GM23248 (cell line): ENCODE measurements at places on chromosomes 5 and 9. TPM values are rescaled to one million over a fixed set of nuclear protein-coding genes. Genes with fewer than 3 reads are reported as not detected.

The WWC1 gene
- 3.5 and 7.1 TPM in 2 replicates for total RNA-seq

The ANGPTL2 gene
- total RNA-seq, result 9.0 and 12.3 TPM in 2 replicates

The SELENOP gene
- total RNA-seq, result 1.4 and 1.5 TPM in 2 replicates

The LCN10 gene
- total RNA-seq, result not detected in 2 replicates

The PCDHB7 gene
- total RNA-seq, result 0.65 and 0.89 TPM in 2 replicates

The PLPPR1 gene
- not detected in 2 replicates for total RNA-seq

DNA sequence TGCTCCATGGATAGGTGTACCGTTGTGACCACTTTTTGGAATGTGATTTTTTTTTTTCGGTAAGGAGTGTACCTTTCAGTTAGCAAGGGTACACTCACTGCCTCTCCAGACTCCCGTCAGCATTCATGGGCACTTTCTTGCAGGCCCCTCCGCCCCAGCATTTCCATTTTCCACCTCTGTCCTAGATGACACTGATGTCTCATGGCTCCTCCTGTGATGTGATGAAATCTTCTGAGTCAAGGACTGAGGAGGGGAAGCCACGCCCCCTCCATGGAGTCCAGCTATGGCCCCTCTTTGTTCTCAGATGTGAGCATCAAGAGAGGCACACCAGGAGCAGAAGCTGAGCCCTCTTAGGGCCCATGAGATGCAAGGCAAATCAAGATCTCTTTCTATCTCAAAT, 61.8 kb downstream of the CTSL start:
- peak; percentile 34 for DNase-seq

DNA sequence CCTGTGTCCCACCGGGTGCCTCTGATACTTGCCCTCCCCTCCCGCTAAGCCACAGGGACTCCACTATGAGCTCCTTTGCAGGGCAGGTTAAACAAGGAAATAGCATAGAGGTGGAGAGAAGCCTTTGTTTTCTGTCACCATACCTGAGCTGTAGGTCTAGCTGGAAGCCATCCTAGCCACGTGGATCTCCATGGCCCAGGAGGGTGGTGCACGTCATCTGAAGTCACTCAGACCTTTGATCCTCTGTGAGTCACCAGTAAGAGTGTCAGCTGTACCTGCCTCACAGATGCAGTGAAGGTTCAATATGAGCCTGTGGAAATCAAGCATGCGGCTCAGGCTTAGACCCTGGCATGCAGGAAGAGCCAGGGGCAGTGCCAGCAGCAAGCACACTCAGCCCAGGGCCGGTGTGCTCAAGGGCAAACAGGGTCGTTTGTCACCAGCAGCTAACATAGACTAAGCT, 55.1 kb downstream of the ASS1 start:
- DNase-seq, result no peak

DNA sequence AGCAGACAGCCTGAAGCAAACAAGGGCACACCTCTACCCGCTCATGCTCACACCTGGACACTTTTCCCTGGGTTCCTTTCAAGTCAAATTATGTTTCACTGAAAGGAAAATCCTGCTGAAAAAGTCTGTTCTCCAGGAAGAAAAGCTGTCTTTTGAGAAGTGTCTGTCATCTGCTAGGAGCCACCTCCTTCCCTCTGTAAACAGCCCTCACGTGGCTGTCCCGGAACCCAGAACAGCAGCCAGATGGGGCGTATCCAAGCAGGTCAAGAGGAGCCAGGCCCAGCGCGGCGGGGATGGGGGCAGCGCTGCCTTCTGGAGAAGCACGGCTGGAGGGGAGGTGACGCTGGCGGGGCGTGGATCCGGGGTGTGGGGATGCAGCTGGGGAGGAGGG, at the start of gene PNPLA7:
TSS of gene PNPLA7 (minus strand) at position 172 of the 391 bp plus-strand sequence. CDS start 205 bp downstream, outside the sequence.
- DNase-seq, result peak; percentile 87

DNA sequence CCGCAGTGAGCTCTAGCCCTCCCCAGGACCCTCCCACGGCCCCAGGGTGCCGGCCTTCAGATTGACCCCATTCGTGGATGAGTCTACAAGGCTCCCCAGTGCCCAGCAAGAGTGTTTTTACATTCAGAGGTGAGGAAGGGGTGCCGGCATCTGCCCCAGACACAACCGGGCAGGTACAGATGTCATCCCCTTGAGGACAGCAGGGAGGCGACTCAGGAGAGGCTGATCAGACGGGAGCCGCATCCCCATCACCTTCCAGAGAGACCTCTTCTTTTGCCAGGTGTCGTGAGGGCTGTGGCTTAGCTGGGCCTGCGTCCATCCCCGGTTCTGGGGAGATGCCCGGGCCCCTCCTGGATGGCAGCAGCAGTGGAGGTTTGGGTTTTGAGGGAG, 4.3 kb upstream of the LRRC14B start:
- no peak for DNase-seq

DNA sequence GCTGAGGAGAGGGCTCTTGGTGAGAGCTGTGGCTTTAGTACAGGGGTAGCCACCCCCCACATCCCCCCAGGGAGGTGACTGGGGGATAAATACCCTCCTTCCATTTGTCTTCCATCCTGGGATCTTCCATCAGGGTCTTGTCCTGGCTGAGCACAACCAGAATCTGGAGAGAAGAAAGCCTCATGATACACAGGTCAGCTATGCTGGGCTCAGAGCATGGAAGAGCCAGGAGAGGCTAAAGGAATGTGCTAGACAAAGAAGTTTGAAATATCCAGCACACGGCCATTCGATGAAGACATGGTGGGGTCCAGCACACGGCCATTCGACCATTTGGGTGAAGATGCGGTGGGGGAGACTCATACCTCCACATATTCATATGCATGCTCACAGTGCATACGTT, 30.0 kb downstream of the ROPN1L start:
- DNase-seq, result peak; percentile 65

DNA sequence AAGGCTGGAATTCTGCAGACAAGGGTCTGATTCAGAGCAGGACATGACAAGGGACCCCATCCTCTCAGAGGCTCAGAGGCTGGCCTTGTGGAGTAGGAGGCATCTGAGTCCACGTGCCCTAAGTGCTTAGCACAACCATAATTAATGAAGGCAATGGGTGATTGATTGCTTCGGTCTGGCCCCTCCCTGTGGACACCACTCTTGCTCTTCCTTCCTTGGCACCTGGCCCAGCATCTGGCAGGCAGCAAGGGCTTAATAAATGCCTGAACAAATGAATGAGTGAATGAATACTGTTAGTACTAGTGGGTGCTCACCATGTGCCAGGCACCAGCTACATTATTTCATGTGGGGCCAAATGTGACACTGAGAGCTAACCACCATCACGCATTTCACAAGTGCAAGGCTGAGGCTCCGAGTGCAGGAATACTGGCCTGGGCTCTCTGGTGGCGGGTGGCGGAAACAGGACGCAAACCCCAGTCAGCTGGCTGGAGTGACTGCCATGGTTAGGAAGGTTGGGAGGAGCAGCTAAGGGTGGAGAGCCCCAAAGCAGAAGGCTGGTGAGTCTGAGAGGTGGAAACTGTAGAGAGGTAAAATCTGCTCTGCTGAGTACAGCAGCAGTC, 53.6 kb downstream of the ASS1 start:
- DNase-seq, result peak; percentile 19

DNA sequence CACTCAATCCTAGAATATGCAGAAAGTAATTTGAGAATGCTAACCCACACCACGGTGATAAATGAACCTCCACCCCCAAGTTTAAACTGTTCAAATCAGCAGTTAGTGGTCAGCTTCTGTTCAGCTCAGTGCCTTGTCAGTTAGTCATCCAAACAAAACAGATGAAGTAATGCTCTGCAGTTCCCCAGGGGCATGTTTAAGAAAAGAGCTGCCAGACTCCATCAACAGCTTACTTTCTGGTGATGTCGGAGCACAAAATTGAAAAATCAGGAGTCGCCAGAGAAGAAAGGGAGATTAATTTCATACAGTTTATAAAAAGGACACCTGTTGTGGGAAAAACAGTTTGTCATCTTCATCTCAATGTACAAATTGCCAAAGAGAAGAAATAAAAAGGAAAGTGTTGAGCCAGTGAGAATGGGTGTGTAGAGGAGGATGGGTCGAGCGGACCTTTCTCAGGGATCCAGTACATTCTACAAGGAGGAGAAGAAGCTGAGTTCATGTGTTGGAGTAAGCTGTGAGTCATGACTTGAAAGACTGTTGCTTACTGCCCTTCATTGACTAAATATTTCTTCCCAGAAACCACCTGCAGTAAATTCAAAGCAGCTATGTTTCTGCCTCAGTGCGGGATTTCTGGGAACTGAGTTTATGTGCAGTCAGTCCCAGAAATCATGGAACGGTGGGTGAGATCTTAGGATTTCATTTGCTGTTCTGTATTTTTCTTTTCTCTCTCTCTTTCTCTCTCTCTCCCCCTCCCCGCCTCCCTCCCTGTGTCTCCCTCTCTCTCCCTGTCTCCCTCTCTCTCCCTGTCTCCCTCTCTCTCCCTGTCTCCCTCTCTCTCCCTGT, 13.7 kb downstream of the TRIO start:
- DNase-seq, result peak; percentile 96

DNA sequence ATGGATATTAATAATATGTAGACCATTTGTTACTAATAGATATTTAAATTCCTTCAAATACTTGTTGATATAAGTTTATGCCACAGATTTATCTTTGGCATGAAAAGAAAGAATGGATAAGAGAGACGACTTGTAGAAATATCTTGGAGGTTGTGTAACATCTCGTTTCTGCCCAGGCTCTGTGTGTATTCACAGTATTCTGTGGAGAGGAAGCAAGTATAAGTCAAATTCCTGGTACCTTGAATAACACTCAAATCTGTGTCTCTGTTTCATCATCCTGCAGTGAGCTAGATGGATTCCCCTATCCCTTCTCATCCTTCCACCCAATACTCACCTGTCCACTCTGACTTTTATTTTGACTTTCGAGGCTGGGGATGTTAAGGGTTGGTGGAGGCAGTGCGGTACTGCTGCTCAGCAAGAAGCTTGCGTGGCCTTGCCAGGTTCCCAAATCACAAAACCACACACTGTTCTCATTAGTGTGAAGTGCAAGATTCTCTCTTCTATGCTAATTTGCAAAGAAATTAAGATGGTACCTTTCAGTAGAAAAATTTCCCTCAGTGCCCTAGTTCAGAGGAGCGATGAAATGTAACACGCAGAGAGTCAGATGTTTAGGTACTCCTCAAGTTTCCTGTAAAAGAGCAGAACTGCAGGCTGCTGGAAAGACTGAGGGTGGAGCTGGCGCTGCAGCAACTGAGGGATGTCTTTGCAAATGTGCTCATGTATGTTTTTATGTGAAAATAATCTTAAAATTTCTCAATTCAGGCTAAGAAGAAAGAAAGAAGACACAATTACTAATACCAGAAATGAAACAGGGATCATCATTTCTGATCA, 42.6 kb upstream of the ANKRD18A start:
- DNase-seq, result no peak

DNA sequence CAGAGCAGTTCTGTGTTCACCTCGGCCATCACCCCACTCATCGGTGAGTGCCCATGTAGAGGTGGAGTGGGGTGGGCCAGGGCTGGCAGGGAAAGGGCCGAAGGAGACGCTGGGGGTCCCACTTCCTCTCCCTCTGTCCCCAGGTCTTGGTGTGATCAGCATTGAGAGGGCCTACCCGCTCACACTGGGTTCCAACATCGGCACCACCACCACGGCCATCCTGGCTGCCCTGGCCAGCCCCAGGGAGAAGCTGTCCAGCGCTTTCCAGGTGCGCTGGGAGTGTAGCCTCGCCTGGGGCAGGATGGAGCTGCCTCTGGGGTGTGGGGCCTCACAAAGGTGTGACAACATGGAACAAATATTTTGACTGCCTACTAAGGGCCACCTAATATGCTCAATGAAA, 3.7 kb downstream of the PFN3 start:
- no peak for DNase-seq

- peak; percentile 98 for DNase-seq
Observed at GRCh38 chr9:134641173-134641989, at the start of gene COL5A1. Gene COL5A1 (plus strand): TSS chr9:134641803. CDS start chr9:134642188, 385 bp downstream.

- no peak for DNase-seq
Observed at GRCh38 chr5:37988454-37989046, 148.7 kb upstream of the GDNF start.

- peak; percentile 55 for DNase-seq
Observed at GRCh38 chr5:123180178-123180577, 91.1 kb downstream of the PRDM6 start.
